ENCODE measurements at places on chromosomes 11 and 22.

DNA sequence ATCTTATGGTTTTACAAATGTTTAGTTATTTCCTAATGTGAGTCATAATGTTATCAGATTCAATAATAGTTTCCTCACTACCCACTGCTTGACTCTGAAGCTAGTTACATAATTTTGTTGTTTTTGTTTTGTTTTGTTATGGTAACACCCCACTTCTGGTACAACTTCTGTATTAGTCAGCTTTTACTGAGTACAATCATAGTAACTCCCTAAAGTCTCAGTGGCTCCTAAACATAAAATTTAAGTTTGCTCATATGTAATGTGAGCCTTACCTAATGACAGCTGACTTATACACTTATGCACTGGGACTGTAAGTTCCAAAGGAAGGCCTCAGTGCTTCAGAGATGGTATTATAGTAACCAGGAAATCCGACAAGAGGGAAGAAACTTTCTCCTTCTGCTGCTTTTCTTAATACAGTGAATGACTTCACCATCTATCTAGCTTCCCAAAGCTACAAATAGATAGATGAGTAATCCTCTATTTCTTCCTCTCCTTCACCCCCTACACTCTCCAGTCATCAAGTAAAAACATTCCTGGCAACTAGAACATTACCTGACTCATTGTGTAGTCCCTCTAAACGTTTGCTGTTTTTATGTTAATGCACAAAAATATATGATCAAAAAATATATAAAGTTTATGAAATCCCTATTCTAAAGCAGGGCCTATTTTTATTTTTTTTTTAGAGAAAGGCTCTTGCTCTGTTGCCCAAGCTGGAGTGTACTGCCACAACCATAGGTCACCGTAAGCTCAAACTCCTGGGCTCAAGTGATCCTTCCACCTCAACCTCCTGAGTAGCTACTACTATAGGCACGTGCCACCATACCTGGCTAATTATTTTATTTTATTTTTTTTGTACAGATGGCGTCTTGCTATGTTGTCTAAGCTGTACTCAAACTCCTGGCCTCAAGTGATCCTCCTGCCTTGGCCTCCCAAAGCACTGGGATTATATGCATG lies 563.0 kb downstream of the SOX6 start:
- no peak for DNase-seq

DNA sequence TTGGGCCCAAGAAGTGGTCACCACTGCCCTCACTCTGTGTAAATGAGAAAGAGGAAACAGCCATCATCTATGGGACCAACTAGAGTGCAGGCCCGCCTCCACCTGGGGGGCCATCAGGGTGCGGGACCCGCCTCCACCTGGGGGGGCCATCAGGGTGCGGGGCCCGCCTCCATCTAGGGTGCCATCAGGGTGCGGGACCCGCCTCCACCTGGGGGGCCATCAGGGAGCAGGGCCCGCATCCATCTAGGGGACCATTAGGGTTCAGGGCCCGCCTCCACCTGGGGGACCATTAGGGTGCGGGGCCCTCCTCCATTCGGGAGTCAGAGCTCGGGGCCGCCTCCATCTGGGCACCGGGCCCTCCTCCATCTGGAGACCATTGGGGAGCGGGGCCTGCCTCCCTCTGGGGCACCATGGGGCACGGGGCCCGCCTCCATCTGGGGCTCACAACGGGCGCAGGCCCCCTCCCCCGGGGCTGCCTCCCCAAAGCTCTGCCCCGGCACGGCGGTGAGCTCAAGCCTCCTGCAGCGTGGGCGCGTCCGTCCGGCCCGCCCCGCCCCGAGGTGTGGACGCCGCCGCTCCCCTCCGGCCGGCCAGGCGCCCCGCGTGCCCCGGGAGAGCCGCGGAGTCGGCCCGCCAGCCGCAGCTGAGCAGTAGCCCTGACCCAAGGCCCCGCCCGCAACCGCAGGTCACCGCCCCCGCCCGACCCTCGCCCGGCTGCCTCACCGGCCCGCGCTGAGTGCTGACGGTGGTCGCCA lies 512 bp downstream of the TOLLIP start:
- DNase-seq, result no peak

DNA sequence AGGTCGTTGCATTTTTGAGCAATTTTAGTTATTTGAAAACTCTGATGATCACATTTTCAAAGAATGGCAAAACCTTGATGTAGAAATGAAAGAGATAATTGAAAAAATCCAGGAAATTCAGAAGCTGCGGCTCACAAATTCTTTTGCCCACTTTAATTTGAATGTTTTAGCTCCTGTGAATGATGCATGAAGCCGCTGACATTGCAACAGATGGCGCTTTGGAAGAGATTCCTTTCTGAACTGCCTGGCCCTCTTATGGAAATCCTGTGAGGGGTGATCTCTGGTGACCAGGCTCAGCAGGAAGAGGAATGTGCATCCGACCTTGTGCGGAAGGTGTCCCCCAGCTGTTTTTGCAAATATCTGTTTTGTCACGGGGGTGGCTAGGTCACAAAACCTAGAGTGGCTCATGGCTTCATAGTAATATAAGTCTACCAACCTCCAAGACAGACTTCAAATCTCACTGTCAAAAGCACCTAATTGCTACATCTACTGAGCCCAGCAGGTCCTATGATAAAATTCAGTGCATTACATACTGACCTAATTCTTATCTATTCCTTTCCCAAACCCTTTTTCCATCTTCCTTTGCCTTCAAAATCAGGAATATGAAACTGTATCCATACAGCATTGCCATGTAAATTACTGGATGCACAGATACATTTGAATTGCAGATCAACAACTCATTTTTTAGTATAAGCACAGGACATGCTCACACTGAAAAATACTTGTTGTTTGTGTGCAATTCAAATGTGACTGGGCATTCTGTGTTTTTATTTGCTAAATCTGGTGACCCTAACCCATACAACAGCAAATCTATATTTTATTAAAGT lies 412.7 kb downstream of the ETS1 start:
- DNase-seq, result no peak

DNA sequence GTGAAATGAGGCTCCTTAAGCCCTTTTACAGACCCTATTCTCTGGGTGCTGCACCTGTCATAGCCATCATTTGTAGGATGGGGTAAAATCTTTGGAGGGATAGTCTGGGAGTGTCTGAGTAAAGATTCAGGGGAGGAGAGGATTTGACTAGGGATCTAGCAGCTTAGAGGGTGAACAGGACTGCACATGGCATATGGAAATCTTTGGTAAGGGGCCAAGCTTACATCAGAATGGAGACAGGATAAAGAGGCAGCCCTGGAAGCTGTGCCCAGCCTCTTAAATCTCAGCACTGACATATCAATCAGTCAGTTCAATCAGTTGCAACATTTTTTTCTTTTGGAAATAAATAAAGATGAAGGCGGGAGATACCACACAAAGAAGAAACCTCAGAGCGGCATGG lies 301.8 kb upstream of the CADM1 start:
- no peak for DNase-seq

DNA sequence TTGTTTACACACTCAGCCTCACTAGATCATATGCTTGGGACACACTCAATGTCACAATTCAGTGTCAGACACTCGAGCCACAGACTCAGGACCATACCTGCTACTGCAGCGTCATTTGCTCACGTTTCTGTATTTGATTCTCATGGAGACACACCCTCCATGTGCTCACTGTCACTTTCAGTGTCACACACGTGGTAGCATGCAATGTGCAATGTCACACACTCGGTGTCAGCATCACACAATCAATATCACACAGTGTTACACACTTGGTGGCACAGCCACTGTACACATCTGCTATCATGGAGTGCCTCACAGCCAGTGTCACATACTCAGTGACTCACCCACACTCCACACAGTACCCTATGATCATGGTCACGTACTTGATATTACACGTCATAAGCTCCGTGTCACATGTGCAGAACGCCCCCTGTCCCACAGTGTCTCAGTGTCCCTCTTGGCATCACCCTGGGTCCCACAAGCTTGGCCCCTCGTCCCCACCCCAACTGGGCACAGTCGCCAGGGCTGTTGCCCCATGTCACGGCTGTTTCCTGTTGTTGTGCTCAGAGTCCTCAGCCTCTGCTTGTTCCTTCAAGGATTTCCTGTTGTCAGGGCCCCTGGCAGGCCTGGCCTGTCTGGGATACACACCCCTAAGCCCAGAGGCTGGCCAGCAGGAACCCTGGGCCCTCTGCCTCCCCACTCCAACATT lies 49.6 kb downstream of the PDE2A start:
- no peak for DNase-seq

GRCh38 chr11:35526370-35526792 lies 965 bp upstream of the PAMR1 start:
- no peak for DNase-seq

DNA sequence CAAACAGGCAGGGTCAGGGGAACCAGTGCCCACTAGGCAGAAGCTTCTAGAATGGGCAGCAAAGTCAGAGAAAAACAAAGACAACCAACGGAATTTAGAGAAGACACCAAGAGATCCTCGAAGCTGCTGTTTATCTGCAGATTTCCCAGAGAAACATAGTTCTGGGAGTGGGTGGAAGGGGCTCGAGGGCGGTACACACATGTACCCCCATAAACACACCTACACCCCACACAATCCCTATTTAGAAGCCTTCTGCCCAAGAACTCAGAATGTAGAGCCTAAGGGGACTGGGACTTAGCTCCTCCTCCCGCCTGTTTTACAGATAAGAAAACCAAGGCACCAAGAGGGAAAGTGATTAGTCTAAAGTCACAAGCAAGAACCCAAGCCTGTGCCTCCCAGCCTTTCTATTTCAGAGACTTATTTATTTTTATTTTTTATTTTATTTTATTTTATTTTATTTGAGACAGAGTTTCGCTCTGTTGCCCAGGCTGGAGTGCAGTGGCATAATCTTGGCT lies 6.4 kb downstream of the NPTXR start:
- no peak for DNase-seq

DNA sequence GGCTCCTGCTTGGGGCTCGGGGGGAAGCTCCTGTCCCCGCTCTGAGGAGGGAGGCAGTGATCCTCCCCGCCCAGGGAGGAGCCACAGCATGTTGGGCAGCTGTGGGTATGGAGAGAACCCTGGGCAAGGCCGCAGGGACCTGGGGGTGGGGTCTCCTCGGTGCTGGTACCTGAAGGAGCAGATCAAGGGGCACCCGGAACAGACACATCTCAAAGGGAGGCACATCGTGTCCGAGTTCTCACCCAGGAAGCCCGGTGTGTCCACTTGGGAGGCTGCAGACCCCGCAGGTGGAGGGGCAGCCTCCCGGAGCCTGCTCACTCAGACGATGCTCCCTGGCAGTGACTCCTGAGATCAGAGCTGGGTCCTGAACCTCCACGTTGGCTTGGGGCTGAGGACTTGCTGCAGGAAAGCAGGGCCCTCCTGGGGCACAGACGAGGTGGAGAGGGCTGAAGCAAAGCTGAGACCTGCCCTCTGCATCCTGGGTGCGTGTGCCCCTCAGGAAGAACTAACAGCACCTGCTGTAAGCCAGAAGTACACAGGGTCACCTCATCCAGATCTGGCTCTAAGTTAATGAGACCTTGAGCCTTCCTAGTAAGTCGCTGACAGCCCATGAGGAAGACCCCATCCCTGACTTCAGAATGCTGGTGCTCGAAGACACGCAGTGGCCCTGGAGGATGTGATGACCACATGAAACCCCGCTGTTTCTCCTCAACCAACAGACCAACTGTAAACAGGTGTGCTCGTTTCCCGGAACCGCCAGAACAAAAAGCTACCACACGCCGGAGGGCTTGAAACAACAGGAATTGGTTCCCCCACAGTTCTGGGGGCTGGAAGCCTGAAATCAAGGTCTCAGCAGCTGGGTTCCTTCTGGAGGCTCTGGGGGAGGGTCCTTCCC lies 5.9 kb upstream of the OSBPL5 start:
- no peak for DNase-seq

GRCh38 chr22:37308385-37309200 lies 26.3 kb downstream of the CYTH4 start:
- DNase-seq, result no peak

GRCh38 chr11:127056338-127056971 lies 55.9 kb upstream of the KIRREL3 start:
- DNase-seq, result no peak

- DNase-seq, result no peak
Measured at GRCh38 chr11:34013898-34014571, 37.5 kb upstream of the CAPRIN1 start.

GRCh38 chr22:36027935-36028645 lies 534 bp downstream of the RBFOX2 start:
- peak; percentile 36 for DNase-seq

DNA sequence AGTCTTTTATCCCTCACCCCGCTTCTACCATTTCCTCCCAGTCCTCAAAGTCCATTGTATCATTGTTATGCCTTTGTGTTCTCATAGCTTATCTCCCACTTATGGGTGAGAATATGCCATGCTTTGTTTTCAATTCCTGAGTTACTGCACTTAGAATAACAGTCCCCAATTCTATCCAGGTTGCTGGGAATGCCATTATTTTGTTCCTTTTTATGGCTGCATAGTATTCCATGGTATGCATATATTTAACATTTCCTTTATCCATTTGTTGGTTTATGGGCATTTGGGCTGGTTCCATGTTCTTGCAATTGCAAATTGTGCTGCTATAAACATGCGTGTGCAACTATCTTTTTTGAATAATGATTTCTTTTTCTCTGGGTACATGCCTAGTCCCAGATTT lies 114.9 kb downstream of the VPREB1 start:
- no peak for DNase-seq

DNA sequence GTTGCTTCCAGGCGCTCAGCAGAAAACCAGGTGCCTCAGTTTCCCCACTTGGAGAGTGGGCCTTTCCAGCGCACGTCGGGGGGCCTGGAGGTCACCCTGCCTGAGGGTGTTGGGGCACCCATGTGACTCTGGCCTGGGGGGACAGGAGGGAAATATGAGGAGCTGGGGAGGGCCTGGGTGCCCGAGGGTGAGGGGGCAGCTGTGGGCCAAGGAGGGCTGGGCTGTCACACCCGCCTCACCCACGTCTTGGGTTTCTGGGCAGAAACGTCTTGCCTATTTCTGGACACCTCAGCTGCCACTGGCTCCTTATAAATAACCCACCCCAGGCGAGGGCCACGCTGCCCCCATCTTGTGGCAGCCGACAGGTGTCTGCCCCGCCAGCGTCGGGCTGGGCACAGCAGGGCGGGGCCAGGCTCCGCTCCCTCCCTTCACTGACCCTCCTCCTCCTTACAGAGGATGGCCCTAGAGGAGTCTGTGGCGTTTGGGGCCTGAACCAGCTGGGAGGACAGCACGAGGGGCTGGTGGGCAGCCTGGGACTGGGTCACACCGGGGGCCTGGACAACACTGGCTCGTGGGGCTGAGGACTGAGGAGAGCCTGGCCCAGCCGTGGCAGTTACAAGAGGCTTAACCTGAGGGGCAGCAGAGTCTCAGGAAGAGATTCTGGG lies 1.5 kb downstream of the TNNT3 start:
- peak; percentile 33 for DNase-seq

DNA sequence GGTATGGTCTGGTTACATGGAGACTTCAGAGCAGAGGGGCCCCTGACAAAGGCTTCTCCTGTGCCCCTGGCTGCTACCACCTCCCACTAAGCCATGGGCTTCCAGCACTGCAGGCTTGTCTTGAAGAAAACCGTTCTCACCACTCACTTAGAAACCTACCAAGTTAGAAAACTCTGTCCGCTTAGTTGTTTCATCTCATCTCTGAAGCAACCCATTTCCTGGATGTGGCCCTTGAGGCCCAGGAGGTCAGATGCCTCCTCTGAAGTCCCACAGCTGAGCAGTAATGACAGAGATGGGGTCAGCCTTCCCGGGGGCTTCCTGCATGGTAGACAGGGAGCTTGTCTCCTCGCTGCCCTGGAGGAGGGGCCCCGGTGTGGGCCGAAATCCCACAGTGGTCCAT lies 12.9 kb downstream of the CSF2RB start:
- DNase-seq, result no peak
